ENCODE measurements at places on chromosomes 6 and 20. TPM values are rescaled to one million over a fixed set of nuclear protein-coding genes. Genes with fewer than 3 reads are reported as not detected.

COL10A1 gene
- 0.17 TPM for polyA plus RNA-seq

SYNDIG1 gene
- polyA plus RNA-seq, result 5.3 TPM

CRISP3 gene
- 0.43 TPM for polyA plus RNA-seq

- peak; percentile 81 for DNase-seq
These were observed 21.0 kb downstream of the PIGT start for GRCh38 chr20:45436732-45437485.

GRCh38 chr6:91435630-91436029, 848.8 kb upstream of the MAP3K7 start:
- no peak for DNase-seq

DNA sequence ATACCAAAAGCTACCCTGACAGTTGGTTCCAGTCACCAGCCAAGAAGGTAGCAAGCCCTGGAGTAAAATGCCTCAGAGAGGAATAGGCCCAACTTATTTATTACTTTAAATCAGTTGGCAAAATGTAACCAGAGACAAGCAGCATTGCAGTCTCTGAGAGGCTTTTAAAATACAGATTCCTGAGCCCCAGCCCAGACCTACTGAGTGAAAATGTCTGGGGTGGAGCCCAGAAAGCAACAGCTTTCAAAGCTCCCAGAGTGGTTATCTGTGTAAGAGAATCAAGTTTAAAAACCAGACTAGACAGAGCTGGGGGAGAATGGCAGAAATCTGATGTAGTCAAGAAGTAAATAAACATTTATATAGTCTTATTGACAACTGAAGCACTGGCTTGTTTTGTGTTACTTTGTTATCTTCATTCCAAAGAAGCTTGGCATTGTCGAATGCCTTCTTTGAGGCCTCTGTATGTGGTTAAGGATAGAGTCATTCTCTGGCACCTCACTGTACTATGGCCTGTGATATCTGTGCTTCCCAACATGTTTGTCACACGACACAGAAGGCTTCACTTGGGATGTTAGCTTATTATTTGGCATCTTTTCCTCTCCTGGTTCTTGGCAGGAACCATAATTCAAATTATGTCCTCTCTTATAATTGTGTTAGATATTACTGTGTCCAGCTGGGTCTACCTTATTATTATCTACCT, 313.5 kb downstream of the SLC35F1 start:
- no peak for DNase-seq

DNA sequence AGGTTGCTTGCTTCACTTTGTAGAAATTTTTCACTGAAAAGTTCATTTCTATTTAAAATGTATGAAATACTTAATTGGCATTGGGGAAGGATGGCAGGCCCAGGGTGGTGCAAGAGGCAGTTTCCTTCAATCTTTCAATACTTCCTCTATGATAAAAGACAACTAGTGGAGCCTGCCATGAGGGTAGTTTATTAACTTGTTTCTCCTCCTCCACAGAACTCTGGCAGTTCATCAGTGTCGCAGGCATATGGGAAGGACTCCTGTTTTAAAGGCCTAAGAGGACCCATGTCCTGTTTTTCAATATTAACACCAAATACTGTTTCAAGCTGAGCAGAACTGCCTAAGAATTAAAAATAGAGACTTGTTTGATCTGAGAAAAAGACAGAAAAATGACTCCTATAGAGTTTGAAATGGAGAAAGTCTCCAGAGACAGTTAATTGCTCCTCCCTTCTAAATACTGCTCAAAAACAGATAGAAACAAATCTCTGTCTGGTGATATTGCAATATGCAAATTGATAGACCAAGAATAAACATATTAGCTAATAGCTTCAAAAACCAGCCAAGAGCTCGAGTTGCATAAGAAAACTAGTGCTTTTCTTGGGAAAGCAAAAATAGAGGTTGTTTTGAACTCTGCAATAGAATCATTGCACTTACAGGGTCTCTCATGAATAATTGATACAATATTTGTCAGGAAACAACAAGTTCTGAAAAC, 665.7 kb upstream of the SLC35B3 start:
- no peak for DNase-seq

- no peak for DNase-seq
These were observed 102.9 kb downstream of the FAXC start for GRCh38 chr6:99246602-99247001.
